Iris pigment epithelial cell (primary cell): ENCODE measurements at places on chromosomes 2 and 18.

DNA sequence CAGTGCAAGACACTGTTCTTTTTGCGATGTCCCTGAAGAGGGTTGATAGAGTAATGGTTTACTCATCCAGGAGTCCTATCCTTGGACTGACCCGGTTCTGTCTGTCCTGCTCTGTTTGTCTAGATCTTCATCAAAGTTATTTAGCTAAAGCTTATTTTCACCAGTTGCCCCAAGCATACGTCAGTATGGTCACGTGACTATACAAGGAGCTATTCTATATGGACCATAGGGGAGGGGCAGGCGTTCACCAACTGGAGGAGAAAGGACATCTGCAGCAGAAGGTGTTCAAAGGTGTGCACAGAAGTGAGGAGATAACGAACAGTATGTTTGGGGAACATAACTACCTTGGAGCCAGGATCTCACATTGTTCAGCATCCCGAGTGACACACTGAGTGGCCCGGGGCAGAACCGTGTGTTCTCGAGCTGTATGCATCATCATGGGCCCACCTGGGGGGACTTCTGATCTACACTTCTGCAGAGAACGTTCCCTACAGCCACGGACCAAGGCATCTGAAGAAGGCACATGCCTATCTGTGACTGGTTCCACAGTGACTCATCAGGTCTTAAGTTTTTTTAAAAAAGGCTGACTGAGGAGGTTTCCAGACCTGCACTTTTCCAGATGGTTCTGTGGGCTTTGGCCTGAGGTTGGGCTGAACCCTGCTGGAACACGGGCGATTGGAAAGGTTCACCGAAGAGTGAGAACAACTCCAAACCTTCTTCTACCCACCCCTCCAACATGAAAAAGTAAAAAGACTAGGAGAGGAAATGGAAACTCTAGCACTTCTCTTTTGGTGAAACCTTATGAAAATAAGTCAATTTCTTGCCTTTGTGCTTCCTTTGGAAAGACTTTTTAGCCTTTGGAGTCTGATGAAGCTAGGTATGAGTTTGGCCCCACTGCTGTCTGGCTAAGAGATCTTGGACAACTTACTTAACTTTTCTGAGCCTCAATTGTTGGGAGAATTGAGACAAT is 68.6 kb upstream of the YWHAQ start:
- peak; percentile 85 for DNase-seq

- no peak for DNase-seq
Measured at GRCh38 chr2:40432921-40433483, 18.9 kb downstream of the SLC8A1 start.

DNA sequence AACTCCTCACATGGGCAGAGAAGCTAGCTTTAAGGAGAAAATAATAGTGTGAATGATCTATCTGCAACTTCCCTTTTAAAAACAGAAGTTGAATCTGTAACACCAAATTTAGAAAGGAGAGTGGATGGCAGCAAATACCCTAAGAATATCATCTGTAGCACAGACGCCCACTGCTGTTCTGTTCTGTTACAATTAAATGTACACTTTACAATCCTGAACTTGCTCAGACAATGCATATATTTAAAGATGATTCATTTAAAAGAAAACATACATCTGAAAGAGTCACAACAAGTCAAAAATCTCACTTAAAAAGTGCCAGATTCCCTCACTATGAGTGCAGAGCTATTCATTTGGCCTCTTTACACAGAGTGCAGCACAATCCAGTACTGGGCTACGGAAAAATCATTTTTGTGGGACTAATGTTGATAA is 8.0 kb upstream of the SERTAD2 start:
- no peak for DNase-seq

GRCh38 chr2:111035830-111036441 is 84.8 kb upstream of the BCL2L11 start:
- DNase-seq: no peak
